ENCODE measurements at places on chromosomes 3 and 15.

DNA sequence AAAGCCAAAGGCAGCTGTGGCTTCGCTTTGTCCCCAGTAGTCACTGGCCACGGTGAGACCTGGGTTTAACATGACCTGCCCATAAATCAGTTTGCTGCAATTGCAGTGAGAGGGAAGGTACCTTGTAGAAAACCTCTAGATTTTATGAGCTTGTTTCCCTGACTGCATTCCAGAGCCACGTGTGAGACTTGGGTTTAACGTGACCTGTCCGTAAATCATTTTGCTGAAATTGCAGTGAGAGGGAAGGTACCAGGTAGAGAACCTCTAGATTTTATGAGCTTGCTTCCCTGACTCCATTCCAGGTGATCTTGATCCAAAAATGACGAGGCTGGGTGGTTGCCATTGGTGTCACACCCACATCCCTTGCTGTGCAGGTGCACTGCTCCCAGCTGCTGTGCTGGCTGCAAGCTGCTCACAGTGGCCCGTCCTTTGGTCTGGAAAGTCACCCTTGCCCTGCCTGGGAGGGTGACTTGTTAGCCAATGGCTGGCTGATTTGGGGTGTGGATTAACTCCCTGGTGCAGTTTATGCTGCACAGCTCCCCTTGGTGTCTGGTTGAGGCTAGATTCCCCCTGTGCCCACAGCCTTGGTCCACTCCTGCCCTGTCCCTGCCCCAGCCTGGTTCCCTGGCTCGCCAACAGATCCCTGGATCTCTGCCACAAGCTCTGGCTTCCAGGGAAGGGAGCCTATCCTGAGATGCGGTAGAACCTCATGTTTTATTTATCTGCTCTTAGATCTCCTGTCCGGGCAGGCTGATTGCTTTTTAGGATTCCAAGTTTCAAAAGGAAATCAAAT lies 192.7 kb upstream of the CTDSPL start:
- DNase-seq = no peak

DNA sequence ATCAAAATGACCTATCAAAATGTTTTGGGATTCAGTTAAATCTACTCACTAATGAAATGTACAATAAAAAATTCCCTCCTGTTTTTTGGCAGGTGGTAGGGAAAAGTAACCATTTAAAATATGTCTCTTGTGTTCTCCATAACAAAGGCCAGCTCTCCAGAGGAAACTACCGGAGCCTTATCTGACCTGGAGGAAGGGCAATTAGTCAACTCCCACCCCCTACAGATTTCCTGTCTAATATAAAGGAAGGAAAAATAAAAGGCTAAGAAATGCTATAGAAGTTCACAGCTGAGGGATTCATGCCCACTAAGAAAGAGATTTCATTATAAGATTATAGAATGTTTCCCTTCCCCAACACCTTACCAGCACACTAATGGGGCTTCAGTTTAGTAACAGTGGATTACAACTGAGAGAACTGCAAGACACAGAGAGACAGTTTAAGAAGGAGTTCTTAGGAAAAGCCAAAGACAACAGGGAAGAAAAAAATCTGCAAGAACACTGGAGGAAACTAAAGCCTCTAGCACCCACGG lies 376.5 kb upstream of the KCNMB2 start:
- DNase-seq = no peak

DNA sequence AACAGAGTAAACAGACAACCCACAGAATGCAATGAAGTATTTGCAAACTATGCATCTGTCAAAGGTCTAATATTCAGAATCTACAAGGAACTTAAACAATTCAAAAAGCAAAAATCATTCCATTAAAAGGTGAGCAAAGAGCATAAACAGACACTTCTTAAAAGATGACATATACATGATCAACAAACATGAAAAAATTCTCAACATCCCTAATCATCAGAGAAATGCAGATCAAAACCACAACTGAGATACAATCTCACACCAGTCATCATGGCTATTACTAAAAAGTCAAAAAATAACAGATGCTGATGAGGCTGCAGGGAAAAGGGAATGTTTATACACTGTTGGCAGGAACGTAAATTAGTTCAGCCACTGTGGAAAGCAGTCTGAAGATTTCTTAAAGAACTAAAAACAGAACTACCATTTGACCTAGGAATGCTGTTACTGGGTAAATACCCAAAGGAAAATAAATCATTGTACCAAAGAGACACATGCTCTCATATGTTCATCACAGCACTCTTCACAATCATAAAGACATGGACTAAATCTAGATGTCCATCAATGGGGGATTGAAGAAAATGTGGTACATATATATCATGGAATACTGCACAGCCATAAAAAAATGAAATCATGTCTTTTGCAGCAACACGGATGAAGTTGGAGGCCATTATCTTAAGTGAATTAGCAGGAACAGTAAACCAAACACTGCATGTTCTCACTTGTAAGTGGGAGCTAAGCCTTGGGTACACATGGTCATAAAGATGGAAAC lies 393.3 kb upstream of the CBLB start:
- DNase-seq = no peak

DNA sequence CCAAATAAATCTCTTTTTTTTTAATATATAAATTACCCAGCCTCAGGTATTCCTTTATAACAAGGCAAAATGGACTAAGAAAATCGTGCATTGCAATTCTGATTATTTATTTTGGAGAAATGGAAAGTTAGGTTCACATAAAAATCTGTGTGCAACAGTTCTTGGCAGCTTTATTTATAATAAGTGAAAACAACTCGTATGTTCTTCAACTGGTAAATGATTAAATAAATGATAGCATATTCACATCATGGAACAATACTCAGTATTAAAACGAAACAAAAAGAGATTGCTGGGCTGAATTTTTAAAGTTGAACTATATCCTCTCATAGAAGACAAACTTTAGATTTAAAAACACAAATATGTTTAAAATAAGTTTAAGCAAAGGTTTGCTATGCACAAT lies 176.3 kb upstream of the ZNF385D start:
- DNase-seq = no peak

- no peak for DNase-seq
Observed at GRCh38 chr3:141259821-141260629, 28.4 kb downstream of the PXYLP1 start.

GRCh38 chr3:50509715-50510114 lies 6.3 kb upstream of the CACNA2D2 start:
- no peak for DNase-seq

DNA sequence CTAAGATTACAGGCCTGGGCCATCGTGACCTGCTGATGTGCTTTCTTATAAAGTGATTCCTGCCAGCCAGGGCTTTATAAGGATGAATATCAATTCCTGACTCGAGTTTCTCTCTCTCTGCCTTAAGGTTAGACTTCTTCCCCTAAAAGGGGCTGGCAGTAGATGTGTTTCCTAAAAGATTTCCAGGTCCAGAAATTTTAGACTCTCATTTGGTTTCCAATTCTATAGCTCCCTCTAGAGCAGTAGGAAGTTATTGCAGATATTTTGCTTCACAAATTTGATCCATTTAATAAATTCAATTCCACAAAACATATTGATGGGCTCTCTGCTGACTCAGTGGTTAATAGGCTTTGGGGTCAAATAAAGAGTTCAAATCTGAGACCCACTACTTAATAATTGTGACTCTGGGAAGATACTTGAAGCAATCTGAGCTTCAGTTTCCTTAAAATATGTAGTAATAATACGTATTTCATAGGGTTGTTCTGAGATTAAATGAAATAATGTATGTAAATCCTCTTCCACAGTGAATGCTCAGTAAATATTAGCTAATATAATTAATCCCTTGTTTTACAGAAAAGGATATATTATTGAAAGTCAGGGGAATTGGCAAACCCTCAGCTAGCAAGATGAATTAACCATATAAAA lies 2.1 kb downstream of the TRIM69 start:
- DNase-seq = no peak

GRCh38 chr15:99443056-99443756 lies 122.6 kb upstream of the MEF2A start:
- DNase-seq = no peak

GRCh38 chr3:111859974-111860859 lies 1.2 kb downstream of the PHLDB2 start:
- DNase-seq = peak; percentile 45

DNA sequence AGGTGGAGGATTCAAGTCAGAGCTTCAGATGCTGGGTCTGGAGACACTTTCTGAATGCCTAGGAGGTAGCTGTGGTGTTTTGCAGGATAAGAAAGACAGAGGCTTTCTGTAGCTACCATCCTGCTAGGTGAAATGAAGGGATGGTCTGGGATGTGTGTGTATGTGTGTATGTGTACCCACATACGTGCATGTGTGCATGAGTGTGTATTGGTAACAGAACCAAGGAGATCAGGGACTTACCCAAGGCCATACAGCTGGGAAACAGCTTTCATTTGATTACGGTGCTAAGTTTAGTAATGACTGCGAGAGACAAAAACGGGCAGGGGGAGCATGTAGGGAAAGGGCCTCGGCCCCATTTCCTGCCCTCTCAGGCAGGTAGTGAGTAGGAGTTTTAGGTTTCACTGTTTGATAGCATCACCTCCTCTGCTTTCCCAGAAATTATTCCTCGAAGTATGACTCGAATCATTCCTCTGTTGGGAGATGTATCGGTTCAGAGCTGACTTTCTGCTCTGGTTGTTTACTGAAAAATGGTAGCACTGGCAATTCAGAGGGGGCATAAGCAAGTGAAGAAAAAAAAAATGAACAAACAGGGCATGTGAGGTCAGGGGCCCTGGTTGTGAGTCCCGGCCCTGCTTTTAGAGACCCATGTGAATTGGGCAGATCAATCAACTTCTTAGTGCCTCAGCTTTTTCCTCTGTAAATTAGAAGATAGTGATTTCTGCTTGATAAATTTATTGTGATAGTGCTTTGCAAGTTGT lies 130.7 kb downstream of the LPP start:
- DNase-seq = no peak

- no peak for DNase-seq
Observed at GRCh38 chr15:43370310-43370974, 401 bp downstream of the ZSCAN29 start.

GRCh38 chr3:196625331-196625730 lies 14.2 kb upstream of the NRROS start:
- no peak for DNase-seq

DNA sequence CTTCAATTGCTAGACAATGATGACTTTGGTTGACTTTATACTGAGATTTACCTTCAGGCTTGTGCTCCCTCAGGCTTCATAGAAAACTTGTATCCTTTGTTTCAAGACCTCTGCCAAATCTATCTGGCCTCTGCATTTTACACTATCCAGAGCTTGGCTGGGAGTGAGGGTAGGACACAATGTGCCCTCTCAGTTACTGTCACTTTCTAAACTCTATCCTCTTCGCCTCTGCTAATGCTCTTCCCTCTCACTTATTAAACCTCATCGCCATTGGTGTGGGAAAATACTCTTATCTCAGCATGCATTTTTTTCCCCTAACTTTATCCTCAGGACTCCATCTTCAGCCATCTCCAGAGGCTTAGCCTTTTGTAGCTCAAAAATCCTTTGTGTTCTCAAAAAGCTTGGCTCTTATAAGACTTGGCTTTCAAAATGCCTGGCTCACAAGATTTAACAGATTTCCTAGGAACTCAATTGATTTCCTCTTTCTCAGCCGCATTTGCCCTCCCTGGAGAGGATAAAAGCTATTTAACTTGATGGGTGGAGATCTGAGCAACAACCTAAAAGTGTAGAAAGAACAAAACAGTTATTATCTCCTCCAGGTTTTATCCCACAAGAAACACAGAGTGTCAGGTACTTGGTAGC lies 28.3 kb downstream of the SUCNR1 start:
- no peak for DNase-seq

DNA sequence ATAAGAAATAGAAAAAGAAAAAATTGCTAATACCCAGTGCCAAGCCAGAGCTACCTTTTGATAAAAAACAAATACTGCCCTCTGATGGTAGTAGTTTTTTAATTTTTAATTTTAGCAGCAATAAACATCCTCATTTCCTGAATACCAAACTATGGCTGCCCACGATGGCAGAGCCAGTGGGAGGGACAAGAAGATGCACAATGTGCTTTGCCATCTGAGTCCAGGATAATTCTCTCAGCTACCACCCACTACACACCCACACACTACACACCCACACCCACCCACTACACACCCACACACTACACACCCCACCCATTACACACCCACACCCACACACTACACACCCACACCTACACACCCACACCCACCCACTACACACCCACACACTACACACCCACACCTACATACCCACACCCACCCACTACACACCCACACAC lies 17.8 kb downstream of the CEP19 start:
- DNase-seq = no peak

DNA sequence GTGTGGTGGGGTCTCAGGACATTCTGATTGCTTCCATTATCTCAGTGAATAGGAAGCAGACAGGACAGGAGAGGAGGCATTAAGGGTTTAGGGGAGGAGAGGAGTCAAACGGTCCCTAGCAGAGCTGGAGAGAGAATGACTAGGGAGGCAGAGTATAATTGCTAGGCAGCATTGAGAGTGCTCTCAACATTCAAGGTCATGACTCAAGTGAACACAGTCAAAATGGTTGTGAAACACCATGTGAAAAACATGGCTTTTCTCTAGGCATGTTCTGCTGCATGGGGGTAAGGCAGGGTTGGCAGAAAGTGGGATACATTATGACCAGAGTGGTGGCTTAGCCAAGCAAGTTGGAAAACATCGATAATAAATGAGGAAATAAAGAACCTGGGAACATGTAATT lies 19.5 kb upstream of the HRH1 start:
- DNase-seq = no peak

DNA sequence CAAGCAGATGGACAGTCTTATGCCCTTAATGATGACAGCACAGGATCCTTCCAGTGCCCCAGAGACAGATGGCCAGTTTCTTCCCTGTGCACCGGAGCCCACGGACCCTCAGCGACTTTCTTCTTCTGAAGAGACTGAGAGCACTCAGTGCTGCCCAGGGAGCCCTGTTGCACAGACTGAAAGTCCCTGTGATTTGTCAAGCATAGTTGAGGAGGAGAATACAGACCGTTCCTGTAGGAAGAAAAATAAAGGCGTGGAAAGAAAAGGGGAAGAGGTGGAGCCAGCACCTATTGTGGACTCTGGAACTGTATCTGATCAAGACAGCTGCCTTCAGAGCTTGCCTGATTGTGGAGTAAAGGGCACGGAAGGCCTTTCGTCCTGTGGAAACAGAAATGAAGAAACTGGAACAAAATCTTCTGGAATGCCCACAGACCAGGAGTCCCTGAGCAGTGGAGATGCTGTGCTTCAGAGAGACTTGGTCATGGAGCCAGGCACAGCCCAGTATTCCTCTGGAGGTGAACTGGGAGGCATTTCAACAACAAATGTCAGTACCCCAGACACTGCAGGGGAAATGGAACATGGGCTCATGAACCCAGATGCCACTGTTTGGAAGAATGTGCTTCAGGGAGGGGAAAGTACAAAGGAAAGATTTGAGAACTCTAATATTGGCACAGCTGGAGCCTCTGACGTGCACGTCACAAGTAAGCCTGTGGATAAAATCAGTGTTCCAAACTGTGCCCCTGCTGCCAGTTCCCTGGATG lies 198.7 kb downstream of the AKAP13 start:
- no peak for DNase-seq

DNA sequence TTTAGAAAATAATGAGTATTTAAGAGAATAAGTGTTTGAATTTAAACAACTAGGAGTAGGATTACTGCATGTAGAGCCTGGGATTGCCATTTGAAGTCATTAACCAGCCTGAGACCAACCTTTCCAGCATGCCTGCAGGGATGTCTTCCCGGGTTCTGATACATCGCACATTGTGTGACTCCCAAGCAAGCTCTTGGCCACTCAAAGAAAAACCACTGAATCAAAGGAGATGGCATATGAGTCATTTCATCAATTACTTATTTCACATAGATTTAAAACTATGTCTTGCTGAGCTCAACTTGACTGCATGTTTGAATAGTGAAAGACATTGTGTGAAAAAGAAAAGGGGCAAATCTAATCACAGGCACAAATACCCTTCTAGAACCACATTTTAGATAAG lies 15.0 kb upstream of the THBS1 start:
- DNase-seq = no peak

Measured in NCI-H1930 (cell line).